Kasumi-1 (cell line): ENCODE measurements at places on chromosomes 6 and 20.
A peak's percentile ranks its signal among the peaks of the same experiment; 100 is the strongest.

- DNase-seq = no peak
Measured at GRCh38 chr20:58039274-58040092, 189.0 kb downstream of the ANKRD60 start.

DNA sequence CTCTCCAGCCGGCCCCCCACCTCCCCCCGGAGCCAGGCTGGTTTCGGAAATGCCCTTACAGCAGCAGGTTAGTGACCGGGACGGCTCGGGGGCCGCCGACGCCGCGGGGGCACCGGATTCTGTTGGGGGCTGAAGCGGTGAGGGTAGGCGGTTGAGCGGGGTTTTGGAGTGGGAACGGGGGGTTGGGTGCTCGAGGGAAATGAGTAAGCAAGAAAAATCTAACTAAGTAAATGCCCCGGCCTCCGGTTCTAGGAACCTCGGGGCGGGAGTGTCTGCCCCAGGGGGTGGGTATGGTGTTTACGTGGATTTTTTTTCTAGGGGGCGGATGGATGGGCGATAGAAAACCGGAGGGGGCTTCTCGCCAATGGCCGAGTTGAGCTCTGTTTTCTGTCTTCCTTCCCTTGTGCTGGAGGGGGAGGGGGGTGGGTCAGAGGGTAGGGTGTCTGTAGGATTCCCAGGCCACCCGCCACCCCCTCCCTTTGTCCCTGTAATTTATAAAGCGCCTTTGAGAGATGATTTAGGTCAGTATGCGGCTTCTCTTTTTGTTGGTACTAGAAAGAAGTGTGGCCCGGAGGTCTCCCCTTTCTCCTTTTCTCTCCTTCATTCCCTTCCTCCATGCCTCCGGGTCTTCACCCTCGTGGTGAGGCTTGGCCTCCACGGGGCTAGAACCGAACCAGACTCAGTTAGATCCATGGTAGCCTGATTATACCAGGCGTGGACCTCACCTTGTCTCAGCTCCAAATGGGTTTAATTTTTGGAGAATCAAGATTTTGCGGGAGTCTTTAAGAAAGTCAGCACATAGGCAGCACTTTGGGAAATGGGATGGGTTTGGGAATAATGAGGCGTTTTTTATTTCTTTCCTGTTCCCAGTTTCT, 2.3 kb downstream of the E2F3 start:
- peak; percentile 39 for DNase-seq

DNA sequence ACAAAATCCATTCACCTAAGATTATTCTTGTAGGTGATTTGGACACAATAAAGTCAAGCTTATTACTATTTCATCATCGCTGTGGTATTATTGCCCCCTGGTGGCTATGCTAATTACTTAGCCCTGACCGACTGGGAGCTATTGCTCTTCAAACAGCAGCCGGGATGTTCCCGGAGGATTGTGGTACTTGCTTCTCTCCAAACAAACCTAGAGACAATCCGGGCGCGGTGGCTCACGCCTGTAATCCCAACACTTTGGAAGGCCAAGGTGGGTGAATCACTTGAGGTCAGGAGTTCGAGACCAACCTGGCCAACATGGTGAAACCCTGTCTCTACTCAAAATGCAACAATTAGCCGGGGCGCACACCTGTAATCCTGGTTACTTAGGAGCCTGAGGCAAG, 15.4 kb upstream of the STMND1 start:
- peak; percentile 60 for DNase-seq

- DNase-seq = no peak
Measured at GRCh38 chr20:50826121-50826520, 31.3 kb downstream of the BCAS4 start.

GRCh38 chr20:23257848-23258746, 92.5 kb upstream of the NXT1 start:
- peak; percentile 70 for DNase-seq

DNA sequence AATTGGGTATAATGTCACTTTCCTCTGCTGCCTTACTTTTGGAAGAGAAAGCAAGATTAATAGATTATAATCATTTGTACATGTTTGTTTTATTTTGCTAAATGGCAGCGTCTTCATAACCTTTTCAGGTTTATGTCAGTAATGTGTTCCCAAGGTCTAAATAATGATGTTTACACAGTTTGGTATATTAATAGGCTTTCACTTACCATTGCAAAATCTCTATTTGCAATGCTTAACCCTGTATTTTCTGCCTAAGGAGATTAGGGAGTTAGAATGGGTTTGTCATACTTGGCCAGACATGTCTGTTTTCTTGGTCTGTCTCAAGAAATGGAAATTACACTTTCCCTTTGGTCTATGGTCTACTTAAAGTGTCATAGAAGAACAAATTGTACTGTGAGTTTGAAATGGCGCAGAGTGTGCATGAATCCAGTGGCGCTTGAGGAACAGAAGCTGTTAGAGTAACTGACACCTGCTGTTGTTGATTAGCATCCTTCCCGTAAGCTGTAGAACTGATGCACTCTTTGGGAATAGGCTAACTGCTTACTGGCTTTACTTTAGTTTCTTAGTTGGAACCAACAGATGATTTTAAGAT, 261.1 kb downstream of the SAMD5 start:
- DNase-seq = no peak

DNA sequence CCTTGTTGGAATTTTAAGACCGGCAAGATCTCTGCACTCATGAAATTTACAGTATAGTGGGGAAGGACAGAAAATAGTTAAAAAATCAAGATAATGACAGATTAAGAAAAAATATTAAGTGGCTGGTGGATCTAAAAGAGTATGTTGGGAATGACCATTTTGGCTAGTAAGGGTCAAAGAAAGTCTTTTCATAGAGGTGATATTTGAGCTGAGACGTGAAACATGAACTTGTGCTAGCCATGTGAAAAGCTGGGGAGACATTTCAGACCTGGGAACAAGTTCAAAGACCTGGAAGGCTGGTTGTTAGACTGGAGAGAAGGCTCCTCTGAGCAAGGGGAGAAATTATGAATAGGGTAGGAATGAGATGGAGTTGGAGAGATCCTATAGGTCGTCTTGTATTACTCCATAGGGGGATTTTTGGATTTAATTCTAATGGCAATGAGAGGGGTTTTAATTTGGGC, 4.7 kb downstream of the BICRAL start:
- no peak for DNase-seq
